ENCODE measurements at places on chromosomes 5 and 9.

- DNase-seq: no peak
These were observed 10.2 kb downstream of the EXOC3 start for GRCh38 chr5:452978-453710.

- no peak for DNase-seq
These were observed 61.8 kb downstream of the ELL2 start for GRCh38 chr5:95899829-95900228.

GRCh38 chr9:100589582-100589981 is 11.7 kb downstream of the CAVIN4 start:
- DNase-seq: no peak

GRCh38 chr9:130610862-130611707 is 31.7 kb downstream of the FUBP3 start:
- DNase-seq: no peak

- DNase-seq: no peak
These were observed 132.1 kb downstream of the AP3B1 start for GRCh38 chr5:78162253-78162862.

GRCh38 chr5:153489611-153490010 is 859 bp upstream of the GRIA1 start:
- no peak for DNase-seq

GRCh38 chr9:18074041-18074440 is 399.9 kb upstream of the ADAMTSL1 start:
- DNase-seq: no peak

GRCh38 chr9:13213337-13213736 is 66.2 kb downstream of the MPDZ start:
- DNase-seq: no peak

GRCh38 chr9:76894198-76894597 is 11.7 kb downstream of the PRUNE2 start:
- no peak for DNase-seq

DNA sequence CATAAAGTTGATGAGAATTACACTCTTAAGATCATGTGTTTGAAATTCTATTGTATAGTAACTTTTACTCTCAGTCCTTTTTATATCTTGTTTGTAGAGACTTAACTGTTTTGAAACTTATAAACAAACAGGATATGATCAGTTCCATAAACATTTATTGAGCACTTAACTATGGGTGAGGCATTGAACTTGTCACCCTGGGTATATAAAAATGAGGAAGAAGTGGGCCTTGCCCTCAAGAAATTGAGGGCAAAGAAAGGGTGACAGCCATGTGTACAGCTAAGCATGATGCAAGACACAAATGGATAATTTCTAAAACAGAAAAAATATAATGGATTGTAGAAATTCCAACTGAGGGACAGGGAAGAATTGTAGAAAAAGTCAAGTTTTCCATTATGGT is 15.7 kb downstream of the UNC13B start:
- DNase-seq: no peak

GRCh38 chr5:139982157-139982974 is 60.7 kb downstream of the NRG2 start:
- DNase-seq: no peak

GRCh38 chr9:127213859-127214258 is 50.7 kb upstream of the GARNL3 start:
- DNase-seq: no peak

- no peak for DNase-seq
These were observed 8.3 kb downstream of the SHB start for GRCh38 chr9:38060681-38061080.

DNA sequence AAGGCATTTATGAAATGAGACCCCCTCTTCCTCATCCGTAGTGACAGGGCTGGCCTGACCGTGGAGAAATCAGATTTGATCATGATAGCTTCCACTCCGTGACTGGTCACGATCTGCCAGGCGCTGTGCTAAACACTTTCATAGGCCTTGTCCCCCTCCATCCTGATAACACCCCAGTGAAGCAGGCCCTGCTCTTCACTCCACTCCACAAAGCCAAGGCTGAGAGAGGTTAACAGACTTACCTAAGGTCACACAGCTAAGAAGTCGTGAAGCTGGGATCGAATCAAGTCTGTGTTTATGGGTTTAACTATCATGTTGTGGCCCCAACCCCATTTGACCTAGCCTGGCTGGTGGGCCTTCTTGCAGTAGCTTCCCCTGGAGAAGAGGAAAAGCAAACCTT is 53.3 kb upstream of the IL17B start:
- no peak for DNase-seq

DNA sequence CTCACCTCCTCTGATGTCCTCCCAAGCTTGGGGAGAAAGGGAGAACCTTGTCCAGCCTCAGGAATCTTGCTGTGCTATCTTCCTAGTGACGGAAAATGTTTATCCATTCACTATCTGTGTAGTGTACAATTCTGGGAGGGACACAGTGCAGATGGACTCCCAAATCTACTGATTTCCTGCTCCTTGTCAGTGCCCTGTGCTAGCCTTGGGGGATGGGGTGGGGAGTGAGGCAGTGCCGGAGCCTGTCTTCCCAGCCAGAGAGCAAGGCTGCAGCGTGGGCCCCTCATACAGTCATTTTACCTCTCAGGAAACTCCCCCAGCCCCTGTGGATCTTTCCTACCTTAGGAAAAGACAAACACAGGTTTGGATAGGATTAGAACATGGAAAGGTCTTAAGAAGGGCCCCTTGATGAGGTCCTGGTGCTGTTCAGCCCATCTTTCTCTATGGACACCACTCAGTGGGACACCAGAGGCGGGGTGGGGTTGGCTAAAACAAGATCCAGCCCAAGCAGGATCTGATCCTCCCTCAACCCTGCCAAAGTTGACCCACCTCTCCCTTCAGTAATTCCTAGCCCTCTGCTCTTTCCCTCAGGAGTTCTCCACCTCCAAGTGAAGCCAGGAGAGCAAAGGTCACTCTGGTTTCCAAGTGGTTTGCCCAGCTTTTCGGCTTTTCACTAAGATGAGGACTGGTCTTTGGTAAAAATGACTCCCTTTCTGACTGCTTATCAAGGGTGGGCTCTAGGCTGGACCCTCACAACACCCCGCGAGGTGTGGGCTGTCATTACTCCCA is 3.4 kb downstream of the DOLK start:
- no peak for DNase-seq

GRCh38 chr9:19690128-19690527 is 98.7 kb downstream of the SLC24A2 start:
- DNase-seq: no peak

- no peak for DNase-seq
These were observed 2.2 kb downstream of the PCDH1 start for GRCh38 chr5:141875795-141876627.

DNA sequence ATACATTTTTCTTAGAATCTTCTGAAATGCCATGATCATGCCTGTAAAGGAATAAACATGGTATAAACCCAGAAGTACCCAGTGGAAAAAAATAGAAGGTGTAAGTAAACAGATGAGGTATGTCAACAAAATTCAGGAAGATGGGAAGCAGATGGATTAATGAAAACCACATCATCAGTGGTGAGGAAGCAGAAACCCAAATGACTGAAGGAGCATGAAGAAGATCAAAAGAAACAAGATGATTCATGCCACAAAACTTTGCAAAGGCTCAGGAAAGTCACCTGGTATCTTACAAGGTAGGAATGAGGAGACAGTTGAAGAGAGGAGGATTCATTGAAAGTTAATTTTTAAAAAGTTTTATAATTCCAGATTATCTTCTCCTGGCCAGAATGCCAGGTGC is 132.8 kb upstream of the PAPPA start:
- DNase-seq: no peak

DNA sequence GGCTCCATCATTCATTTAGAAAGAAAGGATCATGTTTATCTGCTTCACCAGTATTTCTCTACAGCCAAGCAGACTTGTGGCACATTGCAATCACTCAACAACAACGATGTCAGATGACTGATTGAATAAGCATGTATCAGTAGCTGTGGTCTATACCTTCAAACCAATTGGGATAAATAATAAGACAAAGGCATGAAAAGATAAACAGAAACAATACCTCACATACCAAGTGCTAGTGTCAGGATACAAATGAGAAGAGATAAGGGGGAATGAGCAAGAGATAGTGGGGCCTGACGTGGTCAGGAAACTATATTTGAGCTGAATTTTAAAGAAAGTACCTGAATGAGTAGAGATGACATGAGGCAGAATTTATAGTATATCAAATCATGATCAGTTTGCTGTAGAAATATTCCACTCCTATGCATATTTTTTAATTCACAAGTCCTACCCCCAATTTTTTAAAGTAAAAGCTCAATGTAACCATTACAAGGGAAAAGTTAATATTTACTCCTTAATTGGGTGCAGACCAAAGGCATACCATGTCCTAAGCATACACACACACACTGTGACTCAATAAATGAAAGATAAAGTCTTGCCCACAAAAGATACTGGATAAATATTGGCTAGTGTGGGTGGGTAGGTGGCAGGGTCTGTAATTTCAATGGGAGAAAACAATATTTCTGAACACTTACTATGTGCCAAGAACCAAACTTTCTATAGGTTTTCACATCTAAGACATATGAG is 284.5 kb downstream of the SPOCK1 start:
- no peak for DNase-seq

DNA sequence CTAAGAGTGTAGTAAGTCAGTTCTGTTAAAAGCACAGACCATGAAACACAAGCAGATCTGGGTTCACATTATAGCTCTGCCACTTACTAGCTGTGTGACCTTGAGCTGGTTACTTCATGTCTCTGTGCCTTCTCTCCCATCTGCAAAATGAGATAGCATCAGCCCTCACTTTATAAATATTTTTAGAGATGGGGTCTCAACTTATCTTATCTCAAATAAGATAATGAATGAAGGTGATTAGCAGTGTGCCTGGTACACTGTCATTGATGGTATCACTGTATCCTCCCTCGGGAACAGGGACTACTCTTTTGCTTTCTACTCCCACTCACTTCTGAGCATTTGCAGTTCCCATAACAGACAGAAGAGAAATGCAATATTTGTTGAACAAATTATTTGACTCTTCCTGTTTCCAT is 52.4 kb downstream of the GALNT10 start:
- no peak for DNase-seq

All from GF-D8 (cell line).